ENCODE measurements at places on chromosomes 13 and 19.

GRCh38 chr13:68030152-68030809 lies 800.1 kb upstream of the PCDH9 start:
- no peak overlapping the region for H3K27ac ChIP-seq
- H3K4me1 ChIP-seq, result no peaks in the 10 kb centered on the region

DNA sequence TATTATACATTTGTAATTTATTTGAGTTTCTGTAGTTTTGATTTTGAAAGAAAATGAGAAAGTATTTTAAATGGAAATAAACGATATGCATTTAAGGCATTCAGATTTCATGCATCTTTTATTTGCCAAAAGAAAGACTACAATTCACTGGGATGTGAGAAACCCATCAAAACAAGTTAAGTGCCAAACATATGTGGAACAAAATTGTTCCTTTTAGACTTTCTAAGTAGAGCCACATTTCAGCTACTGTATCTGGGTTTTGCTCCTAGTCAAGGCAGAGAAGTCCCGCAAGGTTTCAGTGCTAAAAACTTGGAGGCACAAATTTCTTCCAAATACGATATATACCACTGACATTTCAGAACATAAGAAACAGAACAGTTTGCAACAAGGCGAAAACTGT lies 1191.9 kb downstream of the SLITRK5 start:
- H3K27ac ChIP-seq, result no peak overlapping the region
- DNase-seq, result no peak
- H3K4me1 ChIP-seq, result no peaks in the 10 kb centered on the region
- no peaks in the 10 kb centered on the region for H3K27me3 ChIP-seq

DNA sequence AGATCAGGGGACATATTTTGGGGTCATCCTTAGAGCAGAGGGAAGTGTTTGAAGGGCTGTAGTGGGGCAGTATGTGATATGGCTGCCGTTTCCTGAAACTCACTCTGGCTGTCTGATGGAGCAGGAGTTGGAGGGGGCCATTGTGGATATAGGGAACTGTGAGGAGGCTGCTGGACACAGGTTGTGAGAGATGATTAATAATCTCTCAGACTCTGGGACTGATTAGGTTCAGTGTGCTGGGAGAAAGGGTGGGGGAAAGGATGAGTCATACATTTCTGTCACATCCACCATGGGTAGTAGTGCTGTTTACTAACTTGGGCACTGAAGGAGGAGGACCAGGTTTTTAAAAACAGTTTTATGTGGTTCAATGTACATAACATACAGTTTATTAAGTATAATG lies 4.8 kb downstream of the B3GLCT start:
- H3K4me1 ChIP-seq, result peaks cover 26% of the 10 kb centered on the region
- no peaks in the 10 kb centered on the region for H3K36me3 ChIP-seq
- DNase-seq, result no peak
- H3K27me3 ChIP-seq, result peaks cover 5% of the 10 kb centered on the region

DNA sequence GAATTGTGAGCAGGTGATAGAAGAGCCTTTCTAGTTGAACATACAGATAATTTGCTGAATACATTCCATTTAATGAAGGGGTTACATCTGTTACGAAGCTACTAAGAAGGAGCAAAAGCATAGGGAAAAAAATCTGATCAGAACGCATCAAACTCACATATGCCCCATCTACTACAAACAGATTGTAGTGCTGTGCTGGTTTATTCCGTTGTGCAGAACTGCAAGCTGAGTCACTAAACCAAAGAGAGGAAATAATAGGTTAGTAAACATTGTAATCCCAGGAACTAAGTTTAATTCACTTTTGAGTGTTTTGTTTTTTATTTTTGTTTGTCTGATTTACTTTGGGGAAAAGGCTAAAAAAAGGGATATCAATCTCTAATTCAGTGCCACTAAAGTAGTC lies 136.3 kb downstream of the CDK8 start:
- H3K36me3 ChIP-seq, result peaks cover 3% of the 10 kb centered on the region
- no peak for DNase-seq

DNA sequence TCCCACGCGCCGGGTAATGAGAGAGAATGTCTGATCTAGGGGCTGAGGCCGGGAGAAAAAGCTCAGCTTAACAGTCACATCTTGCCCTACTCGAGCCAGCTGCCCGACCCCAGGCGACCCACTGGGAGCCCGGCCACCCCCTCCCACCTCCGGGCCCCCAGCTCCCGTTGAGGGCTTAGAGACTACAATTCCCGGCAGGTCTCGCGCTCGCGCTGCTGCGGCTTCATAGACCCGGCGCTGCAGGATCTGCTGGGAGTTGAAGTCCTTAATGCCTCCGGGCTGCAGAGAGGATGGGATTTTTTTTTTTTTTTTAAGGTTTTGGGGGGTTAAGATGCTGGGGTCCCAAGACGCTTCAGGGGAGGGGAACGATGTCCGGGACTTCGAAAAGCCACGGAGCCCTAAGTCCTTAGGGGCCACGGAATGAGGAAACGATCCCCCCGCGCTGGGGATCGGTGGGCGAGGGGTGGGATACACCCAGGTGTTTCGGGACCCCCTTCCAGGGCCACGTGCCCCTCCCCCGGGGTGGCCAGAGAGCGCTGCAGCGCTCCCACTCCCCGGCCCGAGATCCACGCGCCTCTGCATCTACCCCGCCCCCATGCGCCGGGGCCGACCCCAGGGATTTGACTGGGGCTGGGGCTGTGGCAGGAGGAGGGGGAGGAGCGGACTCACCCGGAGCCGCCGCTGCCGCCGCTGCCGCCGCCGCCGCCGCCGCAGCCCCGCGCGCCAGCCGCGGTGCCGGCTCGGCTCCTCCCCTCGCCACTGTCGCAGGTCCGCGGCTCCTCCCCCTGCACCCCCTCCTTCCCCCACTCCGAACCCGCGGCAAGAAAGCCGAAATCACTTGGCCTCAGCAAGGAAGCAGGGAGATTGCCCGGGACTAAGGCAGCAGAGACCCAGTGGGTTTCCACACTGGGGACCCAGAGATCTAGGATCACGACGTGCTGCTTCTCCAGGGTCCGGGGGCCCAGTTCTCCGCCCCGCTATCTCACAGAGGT lies at the start of gene SYT3:
TSS of gene SYT3 (minus strand) at position 761 of the 992 bp plus-strand sequence. CDS start 2,470 bp downstream, outside the sequence.
- H3K27me3 ChIP-seq, result peaks cover 71% of the 10 kb centered on the region
- no peaks in the 10 kb centered on the region for H3K4me1 ChIP-seq
- DNase-seq, result peak; percentile 87

GRCh38 chr19:54096617-54097106 lies 3.9 kb downstream of the OSCAR start:
- peak; percentile 23 for DNase-seq
- no peaks in the 10 kb centered on the region for H3K4me1 ChIP-seq
- H3K27ac ChIP-seq, result no peak overlapping the region
- no peaks in the 10 kb centered on the region for H3K36me3 ChIP-seq
- peaks cover 42% of the 10 kb centered on the region for H3K27me3 ChIP-seq

DNA sequence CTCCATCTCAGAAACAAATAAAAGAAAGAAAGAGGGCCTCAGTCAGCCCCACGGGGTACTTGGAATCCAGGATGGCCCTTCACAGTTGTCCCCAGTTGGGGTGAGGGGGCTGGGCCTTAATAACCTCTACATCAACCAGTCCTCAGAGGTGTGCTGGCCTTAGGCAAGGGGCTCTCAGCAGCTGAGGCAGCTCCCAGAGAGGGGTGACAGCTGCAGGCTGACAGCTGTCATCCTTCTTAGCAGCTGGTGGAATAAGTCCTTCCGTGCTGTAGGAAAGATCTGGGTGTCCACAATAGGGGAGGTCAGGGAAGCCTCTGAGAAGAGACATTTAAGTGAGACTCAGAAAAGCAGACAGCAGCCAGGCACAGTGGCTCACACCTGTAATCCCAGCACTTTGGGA lies 7.4 kb downstream of the BCAM start:
- DNase-seq, result no peak
- H3K27me3 ChIP-seq, result no peaks in the 10 kb centered on the region
- no peak overlapping the region for H3K4me3 ChIP-seq
- H3K4me1 ChIP-seq, result no peaks in the 10 kb centered on the region
- H3K36me3 ChIP-seq, result no peaks in the 10 kb centered on the region

DNA sequence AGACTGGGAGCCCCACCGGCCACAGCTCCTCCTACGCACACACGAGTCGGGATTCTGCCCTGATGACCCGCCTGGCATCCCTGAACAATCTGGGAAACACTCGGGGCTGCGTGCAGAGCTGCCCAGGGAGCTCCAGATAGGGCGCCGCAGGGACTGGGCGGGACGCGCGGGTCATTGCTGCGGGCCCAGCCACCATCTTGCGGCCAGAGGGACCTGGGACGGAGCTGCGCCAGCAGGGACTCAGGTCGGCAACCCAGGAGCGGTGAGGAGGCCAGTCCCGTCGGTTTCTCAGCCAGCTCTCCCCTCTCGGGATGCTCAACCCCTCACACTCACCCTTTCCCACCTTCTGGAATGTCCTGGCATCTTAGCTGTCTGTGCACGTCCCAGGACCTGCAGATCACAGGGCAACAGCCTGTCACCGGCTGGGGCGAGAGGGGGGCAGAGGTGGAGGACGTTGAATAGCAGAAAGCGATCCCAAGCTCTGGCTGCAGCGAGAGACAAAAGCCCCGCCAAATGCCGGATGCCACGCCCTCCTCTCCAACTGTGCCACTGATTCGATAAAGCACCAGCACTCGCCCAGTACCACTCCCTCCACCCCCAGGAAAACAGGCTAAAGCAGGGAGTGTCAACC lies 20.4 kb upstream of the ZNF91 start:
- peak overlapping the region; percentile 87 for H3K27ac ChIP-seq
- H3K4me1 ChIP-seq, result peaks cover 8% of the 10 kb centered on the region
- no peaks in the 10 kb centered on the region for H3K27me3 ChIP-seq

GRCh38 chr13:30895773-30896172 lies 10.3 kb upstream of the MEDAG start:
- peaks cover 9% of the 10 kb centered on the region for H3K4me1 ChIP-seq
- H3K36me3 ChIP-seq, result no peaks in the 10 kb centered on the region
- peak; percentile 22 for DNase-seq
- H3K4me3 ChIP-seq, result no peak overlapping the region

DNA sequence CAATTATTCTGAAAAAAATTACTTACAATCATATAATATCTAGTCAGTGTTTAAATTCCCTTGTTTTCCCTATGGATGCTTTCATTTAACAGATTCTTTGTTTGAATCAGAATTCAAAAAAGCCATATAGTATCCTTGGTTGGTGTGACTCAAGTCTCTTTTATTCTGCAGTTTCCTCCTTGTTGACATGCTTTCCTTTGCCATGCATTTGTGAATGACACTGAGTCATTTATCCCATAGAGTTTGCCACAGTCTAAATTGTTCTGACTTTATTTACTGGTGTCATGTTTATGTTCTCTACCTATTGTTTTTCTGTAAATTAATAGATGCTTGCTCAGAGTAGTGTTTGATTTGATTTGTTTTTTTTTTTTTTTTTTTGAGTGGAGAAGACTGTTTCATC lies 893.8 kb upstream of the SLC10A2 start:
- H3K4me3 ChIP-seq, result no peak overlapping the region
- H3K36me3 ChIP-seq, result no peaks in the 10 kb centered on the region
- H3K27me3 ChIP-seq, result no peaks in the 10 kb centered on the region
- H3K4me1 ChIP-seq, result no peaks in the 10 kb centered on the region
- no peak for DNase-seq

DNA sequence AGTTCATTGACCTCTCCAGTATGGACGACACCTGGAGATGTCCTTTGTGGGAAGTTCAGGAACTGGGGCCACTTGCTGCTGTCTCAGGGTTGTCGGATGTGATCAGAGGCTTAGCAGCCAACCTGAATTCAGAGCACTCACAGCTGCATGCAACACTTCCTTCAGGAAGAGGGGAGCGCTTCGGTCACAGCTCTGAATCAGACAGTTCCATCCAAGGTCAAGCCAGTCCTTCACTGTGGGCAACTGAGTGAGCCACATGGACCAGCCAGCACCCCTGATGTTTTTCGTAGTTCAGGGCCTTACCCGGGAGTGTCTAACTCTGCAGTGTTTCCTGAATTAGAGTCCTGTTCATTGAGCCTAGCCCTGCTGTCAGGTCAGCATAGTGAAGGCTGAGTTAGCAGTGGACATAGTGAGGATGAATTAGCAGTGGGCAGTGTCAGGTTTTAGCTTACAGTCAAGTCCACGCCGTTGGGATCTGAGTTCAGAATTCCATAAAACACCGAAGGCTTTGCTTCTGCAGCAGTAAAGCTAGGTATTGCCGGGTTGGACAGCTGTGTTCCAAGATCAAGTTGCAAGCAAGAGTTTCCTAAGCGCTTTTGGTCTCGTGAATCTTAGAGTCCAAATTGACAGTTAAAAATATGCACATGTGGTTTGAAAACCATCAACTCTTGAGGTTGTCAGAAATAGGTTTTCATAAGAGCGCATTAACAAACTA lies 5.1 kb downstream of the ZNF555 start:
- H3K4me1 ChIP-seq, result no peaks in the 10 kb centered on the region
- H3K27ac ChIP-seq, result no peak overlapping the region
- H3K36me3 ChIP-seq, result peaks cover 3% of the 10 kb centered on the region
- H3K27me3 ChIP-seq, result no peaks in the 10 kb centered on the region

GRCh38 chr13:109274188-109274821 lies 512.1 kb downstream of the IRS2 start:
- peak; percentile 89 for DNase-seq
- no peak overlapping the region for H3K4me3 ChIP-seq
- no peaks in the 10 kb centered on the region for H3K27me3 ChIP-seq
- H3K36me3 ChIP-seq, result no peaks in the 10 kb centered on the region
- H3K4me1 ChIP-seq, result peaks cover 56% of the 10 kb centered on the region
- H3K27ac ChIP-seq, result peak overlapping the region; percentile 93

DNA sequence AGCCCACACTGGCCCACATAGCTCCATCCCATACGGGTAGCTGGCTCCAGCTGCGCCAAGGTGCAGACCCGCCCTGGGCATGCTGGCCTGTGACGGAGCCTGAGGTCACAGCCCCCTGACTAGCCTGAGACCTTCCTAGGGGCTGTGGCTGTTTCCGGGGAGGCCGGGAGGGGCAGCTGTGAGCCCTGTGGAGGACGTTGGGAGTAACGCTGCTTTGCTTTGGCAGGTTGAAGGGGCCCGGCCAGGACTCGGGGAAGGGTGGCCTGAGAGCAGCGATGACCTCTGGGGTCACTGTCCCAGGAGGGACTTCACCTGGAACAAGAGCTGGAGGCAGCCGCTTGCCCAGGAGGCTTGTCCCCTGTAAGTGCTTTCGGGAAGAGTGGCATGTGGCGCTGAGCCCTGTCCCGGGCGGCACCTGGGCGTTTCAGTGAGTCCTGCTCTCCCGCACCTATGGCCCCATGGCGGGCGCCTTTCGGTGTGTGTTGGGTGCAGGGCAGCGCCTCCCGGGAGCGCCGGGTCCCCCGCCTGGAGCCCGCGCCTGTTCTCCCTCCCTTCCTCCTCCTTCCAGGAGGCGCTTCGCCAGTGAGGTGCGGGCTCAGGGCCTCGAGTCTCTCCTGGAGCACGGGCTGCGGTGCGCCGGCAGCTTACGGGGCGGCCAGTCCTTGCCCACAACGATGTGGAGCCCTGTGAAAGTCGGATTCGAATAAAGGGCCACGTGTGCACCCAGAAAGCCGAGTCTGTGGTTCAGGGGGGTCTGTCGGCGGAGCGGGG lies 1.1 kb upstream of the FAM174C start:
- H3K27me3 ChIP-seq, result no peaks in the 10 kb centered on the region
- peaks cover 5% of the 10 kb centered on the region for H3K36me3 ChIP-seq
- no peak for DNase-seq
- H3K27ac ChIP-seq, result peak overlapping the region; percentile 98
- peaks cover 41% of the 10 kb centered on the region for H3K4me1 ChIP-seq

- H3K27me3 ChIP-seq, result no peaks in the 10 kb centered on the region
- H3K4me1 ChIP-seq, result no peaks in the 10 kb centered on the region
- DNase-seq, result no peak
- H3K36me3 ChIP-seq, result peaks cover 77% of the 10 kb centered on the region
- H3K27ac ChIP-seq, result no peak overlapping the region
Observed at GRCh38 chr19:36747750-36748149, 24.9 kb downstream of the ZNF850 start.
